Activated effector memory CD4-positive, alpha-beta T cell treated with anti-CD3 and anti-CD28 coated beads, Interleukin-2, amount 50 U/mL, for 16 hours (primary cell): ENCODE measurements at places on chromosomes 2 and 18.

DNA sequence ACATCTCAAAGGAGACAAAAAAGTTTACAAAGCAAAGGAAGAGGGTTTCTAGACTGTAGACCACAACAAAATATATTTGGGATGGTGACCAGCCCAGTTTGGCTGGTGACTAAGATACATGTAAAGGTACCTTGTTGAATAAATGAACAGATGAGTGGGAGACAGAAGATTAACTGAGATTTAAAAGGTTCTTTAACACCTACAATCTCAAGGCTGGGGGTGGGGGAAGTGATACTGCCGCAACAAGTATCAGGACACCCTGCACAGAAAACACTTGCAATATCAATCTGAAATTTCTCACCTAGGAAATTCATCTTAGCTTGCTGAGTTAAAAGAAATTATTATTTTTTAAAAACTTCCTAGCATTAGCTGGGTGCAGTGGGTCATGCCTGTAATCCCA lies 8.3 kb downstream of the RNF149 start:
- DNase-seq: no peak

GRCh38 chr2:232439758-232440135 lies 16.2 kb upstream of the ALPI start:
- DNase-seq: peak; percentile 62

- DNase-seq: no peak
Measured at GRCh38 chr18:37672932-37673595, 107.5 kb upstream of the CELF4 start.

- no peak for DNase-seq
Measured at GRCh38 chr2:98458207-98458606, 13.5 kb downstream of the INPP4A start.

GRCh38 chr2:99448556-99448955 lies 41.3 kb downstream of the REV1 start:
- no peak for DNase-seq
